T47D (cell line): ENCODE measurements at places on chromosomes 3 and 15.

DNA sequence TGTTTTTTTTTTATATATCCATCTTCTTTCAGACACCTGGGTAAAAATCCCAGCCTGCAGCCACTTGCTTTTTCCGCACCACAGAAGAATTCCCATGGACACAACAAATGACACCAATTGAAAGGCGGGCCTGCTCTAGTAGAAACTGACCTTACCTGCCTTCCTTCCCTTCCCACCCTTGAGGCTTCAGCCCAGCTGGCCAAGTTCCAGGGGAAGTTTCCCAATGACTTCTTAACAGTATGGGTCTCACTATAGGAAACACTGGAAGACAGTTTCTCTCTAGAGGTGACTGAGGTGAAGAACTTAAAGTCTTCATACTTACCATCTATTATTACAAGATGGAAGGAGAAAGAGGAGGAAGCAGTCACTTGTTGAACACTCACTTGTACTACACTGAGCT is 714.2 kb upstream of the NR2F2 start:
- no peak for DNase-seq

DNA sequence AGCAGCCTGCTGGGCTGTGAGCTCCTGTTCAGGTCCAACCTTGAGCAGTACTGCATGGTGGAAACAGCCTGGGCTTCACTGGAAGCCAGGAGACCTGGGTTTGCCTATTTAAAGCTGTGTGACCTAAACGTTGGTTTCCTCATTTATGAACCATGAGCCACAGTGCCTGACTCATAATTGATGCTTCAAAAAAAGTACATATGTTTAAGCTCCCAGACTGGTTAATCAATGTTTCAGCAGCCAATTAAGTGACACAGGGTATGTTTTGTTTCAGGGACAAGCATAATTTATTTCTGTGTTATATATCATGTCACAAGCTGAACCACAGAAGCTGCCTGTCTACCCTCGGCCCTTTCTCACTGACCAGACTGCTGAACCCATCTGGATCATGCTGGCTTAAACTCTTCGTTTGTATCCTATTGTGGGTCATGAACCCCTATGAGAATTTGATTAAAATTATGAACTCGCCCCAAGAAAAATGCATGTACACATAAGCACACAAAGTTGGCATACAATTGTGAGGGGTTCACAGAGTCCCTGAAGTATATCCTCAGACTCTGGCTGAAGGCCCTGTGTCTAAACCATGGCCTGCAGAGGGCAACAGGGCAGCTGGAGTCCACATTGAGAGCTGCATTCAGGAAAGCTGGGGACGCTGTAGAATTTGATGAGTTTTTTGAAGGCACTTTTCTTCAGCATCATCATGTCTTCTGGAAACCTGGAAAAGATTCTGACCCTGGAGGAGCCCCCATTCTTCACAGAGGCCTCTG is 23.7 kb downstream of the HDC start:
- DNase-seq = no peak

- DNase-seq = no peak
Observed at GRCh38 chr3:38054499-38055001, 15.5 kb downstream of the DLEC1 start.

DNA sequence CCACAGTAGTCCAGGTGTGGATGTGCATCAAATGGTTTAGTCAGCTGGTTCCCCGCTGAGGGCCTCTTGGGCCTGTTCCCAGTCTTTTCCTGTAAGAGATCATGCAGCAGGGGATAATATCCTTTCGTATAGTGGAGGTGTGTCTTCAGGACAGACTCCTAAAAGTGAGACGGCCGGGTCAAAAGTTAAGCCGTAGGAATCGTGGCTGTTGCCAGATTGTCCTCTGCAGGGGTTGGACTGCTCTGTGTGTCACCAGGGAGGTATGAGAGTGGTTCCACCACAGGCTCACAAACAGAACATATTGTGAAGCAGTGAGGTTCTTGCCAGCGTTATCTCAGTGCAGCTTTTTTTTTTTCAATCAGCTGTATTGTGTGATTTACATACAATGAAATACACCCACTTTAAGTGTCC is 95.0 kb downstream of the VGLL4 start:
- no peak for DNase-seq

- peak; percentile 91 for DNase-seq
Observed at GRCh38 chr15:100879464-100880138, at the start of gene ALDH1A3. Gene ALDH1A3 (plus strand): TSS chr15:100879831. CDS start chr15:100879908, 77 bp downstream.

DNA sequence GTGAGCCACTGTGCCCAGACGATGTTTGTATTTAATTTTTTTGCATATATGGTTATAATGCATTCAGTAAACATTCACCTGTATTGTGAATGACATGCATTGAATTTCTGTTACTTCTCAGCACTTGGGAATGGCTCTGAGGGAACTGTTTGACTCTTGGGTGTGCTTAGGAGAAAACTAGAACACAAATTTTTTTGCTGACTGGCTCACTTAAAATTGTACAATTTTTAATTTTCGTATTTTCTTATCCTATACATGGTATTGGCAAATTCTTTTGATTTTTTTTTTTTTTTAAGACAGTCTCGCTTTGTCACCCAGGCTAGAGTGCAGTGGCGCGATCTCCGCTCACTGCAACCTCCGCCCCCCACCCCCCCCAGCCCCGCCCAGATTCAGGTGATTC is 7.2 kb downstream of the ATP11B start:
- DNase-seq = no peak

- peak; percentile 87 for DNase-seq
Observed at GRCh38 chr3:14461748-14462324, 59.4 kb downstream of the SLC6A6 start.

DNA sequence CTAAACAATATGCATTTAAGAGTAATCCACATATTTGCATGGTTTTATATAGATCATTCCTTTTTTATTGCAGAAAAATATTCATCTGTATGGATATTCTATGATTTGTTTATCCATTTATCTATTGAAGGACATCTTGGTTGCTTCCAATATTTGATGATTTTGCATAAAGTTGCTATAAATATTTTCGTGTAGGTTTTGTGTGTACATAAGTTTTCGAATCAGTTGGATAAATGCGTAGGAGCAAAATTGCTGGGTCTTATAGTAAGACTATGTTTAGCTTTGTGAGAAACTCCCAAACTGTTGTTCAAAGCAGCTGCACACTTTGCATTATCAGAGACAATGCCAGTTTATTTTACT is 971.2 kb downstream of the DIPK2A start:
- no peak for DNase-seq

- no peak for DNase-seq
Observed at GRCh38 chr15:29590701-29591100, 231.6 kb downstream of the TJP1 start.

- DNase-seq = peak; percentile 86
Observed at GRCh38 chr3:159765030-159765859, 223.4 kb upstream of the IL12A start.

DNA sequence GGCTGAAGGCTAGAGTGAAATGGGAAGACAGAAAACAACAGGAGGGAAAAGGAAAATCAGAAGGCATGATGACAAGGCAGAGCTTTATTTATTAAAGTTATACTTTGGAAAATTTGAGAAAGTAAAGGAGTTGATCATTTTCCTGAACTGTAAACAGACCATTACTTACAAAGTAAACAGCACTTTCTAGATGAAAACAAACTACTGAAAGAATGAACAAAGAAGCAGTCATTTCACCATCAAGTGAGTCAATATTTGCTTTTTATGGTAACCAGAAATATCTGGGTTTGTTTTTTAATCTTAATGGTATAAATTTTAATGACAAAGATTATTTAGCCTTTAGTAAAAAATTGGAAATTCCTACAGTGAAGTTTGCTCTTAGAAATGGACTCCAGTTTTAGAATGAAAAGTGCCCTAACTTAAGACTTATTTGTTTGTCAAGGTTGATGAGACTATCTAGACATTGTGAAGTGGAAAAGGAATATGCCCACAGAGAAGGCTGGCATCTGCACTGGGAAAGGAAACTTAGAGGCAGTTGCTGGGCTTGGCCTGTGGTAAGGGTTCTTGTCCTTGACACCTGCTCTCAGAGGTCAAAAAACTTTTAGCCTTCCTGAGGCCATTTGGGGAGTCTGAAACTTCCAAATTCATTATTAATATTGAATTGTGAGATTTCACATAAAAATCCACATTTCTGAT is 47.2 kb downstream of the SPTSSB start:
- DNase-seq = no peak

GRCh38 chr3:30146978-30147377 is 459.4 kb upstream of the TGFBR2 start:
- no peak for DNase-seq

DNA sequence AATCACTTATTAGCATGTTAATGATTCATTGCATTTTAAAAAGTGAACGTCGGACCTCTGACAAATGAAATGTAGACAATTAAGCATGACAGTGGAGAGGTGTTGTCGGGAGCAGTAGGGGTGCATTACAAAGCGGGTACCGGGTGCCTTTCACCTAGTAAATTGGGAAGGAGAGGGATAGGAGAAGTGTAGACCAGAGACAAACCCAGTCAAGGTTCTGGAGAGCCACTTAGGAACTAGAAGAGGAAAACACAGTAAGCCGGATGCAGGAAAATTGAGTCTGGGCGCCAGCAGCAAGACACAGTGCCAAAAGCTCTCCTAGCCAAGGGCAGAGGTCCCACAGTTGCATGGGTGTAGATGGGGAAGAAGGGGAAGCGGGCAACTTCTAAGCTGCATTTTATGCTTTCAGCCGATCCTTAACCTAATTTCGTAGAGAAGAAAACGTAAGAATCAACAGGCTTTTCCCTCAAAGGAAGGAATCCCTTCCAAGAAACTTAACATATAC is 3.1 kb upstream of the CERS3 start:
- DNase-seq = no peak

DNA sequence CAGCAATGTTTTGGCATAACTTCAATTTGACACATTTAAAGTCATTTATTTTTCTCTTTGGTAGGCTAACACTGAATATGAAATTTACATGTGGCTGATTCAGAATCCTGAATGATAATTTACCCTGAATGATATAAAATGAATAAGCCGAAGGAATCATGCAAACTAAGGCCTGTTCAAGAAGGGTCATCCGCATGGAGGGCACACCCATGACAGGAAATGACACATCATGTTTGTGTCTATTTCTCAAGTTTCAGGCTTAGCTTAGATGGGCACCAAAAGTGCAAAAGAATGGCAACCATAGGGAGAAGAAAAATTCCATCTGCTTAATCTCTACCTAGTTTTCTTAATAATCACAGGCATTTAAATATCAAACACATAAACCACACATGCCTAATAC is 141.5 kb downstream of the DUT start:
- no peak for DNase-seq

GRCh38 chr15:49864251-49864650 is 243.4 kb downstream of the DTWD1 start:
- DNase-seq = no peak

GRCh38 chr3:197333901-197334639 is 35.7 kb upstream of the DLG1 start:
- DNase-seq = peak; percentile 64

GRCh38 chr15:77815015-77815414 is 182.3 kb upstream of the LINGO1 start:
- DNase-seq = no peak

DNA sequence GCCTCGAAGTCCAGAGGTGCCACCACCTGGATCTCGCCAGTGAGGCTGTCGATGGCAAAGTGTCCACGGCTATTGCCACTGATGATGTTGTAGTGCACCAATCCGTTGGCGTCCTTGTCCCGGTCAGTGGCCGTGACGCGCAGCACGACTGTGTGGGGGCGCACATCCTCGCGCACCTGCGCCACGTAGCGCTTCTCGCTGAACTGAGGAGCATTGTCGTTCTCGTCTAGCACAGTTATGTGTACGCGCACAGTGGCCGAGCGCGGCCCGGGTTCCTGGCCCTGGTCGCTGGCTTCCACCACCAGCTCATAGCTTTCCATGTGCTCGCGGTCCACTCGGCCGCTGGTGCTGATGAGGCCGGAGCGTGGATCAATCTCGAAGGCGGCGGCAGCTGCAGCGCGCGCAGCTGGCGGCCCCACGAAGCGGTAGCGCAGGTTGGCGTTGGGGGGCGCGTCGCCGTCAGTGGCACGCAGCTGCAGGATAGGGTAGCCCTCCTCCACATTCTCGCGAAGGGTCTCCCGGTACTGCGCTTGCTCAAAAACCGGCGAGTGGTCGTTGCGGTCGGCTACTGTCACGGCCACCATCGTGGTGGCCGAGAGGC is 1.8 kb downstream of the CELSR3 start:
- no peak for DNase-seq
